ENCODE measurements at places on chromosomes 11 and 22.

DNA sequence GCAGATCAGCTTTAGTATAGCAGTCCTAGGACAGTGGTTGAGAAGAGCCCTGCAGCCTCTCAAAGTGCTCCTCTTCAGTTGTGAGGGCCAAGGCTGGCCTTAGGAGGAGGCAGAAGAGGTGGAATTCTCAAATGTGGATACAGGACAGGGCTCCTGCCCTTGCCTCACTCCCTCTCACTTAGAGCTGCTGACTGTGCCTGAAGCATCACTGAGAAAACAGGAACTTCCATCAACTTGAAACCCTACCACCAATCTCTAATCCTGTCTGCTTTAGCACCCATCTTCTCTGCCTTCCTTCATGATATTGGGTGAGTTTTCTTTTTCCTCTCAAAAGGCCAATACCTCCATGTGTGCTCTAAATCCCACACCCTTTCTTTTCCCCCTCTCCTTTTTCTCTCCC lies 14.4 kb upstream of the UCP3 start:
- DNase-seq, result no peak

DNA sequence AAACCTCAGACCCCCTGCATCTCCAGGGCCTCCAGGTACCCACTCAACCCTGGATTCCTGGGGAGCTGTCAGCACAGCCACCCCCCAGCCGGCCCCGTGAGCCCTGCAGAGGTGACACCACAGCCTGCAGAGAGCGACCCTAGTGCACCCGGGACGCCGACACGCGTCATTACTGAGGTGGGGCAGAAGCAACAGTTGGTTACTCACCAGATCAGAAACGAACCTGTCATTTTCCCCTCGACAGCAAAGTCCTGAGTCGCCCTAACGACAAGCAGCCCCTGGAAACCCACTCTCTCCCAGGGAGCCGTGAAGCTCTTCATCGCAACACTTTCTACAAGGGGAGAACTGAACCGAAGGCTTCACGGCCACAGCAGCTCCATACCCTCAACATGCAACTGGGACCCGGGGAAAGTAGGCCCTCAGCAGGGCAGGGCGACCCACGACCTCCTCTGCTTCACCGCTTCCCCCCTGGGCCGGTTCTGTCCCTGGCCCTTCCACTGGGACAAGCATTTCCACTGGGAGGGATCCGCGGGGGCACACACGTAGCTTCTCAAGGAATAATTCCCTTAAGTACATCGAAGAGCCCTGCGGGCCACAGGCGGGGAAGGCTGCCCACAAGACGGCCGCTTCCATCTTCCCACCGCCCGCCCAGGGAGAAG lies 1.6 kb downstream of the BRD1 start:
- DNase-seq, result peak; percentile 53

- no peak for DNase-seq
Measured at GRCh38 chr11:57459164-57460021, 935 bp upstream of the RTN4RL2 start.

- no peak for DNase-seq
Measured at GRCh38 chr22:44895296-44896055, 114.3 kb downstream of the PHF21B start.

DNA sequence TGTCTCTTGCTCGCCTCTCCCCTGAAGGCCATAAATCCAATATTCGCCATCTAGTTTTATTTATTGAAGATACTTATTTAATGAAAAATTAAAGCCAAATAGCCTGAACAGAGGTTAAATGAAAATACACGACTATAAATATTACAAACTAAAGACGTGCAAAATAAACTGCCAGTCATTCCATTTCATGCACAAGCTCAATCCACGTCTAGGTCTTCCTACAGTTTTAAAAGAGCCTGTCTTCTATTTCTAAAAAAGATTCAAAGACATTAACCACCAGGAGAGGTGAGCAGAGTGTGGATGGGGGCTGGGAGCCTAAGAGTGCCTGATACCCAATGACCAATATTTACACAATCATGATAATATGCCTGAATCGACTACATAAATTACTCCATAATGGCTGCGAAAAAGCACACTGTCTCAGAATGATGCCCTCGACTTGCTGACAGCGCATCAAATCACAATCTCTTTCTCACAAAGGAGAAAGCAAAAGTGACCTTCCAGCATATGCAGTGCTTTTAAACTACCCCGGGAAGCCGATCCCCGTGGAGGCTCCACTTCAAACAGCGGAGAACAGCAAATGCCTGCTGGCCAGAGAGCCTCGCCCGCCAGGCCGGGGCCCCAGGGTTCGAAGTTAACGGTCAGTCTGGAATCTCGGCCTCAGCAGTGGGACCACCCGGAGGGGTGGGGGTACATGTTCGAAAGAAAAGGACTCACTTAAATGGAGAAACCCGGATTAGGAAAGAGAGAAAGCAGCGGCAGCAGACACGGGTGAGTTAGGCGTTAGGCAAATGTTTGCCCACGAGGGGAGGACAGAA lies 1.7 kb downstream of the FCHSD2 start:
- no peak for DNase-seq

DNA sequence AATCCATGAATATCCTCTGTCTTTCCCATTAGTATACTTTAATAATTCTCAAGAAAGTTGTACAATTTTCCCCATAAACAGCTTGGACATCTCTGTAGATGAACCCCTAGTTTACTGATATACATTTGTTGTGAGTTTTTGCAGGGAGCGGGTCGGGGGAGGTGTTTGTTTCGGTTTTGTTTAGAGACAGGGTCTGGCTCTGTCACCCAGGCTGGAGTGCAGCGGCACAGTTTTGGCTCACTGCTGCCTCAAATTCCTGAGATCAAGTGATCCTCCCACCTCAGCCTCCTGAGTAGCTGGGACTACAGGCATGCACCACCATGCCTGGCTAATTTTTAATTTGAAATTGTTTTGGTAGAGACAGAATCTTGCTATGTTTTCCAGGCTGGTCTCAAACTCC lies 57.6 kb downstream of the IGLL5 start:
- DNase-seq, result no peak

DNA sequence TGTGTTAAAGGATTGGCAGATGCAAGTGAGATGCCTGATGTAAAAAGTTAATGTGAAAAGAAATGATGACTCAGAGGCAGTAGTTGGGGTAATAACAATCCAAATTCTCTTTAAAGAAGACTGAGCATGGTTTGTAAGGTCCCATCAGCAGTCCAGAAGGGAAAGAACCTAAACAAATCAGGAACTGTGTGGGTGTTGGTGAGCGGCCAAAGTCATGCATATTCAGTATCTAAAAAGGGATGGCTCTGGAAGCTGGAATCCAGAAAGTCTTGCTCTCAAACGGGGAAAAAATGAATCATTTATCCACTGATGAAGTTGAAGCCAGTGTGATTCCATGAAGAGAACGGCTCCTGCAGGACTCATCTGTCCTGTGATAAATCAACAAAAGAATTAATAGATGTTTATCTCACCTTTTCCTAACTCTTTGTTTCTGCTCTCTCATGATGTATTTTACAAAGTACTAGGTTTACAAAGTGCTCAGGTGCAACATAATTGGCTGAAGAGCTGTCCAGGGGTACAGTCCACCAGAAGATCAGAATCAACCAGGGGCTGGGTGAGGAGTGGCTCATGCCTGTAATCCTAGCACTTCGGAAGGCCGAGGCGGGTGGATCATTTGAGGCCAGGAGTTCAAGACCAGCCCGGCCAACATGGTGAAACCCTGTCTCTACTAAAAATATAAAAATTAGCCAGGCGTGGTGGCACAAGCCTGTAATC lies 20.5 kb upstream of the SORL1-AS1 start:
- DNase-seq, result no peak

DNA sequence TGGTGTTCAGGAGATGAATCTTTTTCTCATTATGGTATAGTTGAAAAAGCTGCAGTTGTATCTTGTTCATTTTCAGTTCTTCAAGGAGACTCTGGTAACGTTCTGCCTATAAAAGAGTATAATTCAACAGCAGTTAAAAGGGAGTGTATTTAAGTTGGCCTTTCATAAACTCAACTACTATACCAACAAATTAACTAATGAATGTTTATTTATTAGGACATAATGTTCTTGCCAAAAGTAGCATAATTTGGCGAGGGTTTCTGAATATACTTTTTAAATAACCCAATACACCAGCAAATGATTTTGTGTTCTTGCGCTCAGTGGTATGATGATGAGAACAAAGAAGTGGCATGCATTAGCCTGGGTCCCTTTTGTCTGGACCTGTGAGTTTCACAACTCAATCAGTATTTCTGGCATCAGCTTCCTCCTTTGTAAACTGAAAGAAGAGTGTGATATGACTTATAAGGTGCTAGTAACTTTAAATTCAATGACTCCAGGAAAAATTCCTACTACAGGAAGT lies 10.9 kb downstream of the SMC1B start:
- DNase-seq, result no peak

DNA sequence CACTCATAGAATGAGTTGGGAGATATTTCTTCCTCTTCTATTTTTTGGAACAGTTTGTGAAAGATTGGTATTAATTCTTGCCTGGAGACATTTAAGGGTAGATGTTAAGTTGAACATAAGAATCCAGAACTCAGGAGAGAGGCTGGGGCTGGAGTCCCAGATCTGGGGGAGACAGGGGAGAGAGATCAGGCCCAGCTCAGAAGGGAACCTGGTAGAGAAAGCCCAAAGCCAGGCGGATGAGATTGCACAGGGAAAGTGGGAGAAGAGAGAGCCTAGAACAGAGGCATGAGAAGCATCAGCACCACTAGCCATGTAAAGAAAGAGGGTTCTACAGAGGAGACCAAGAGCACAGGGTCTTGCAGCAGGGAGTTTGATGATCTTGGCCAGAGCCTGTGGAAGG lies 13.0 kb upstream of the GNAZ start:
- no peak for DNase-seq

GRCh38 chr22:28146401-28147314 lies 227.6 kb upstream of the PITPNB start:
- no peak for DNase-seq

DNA sequence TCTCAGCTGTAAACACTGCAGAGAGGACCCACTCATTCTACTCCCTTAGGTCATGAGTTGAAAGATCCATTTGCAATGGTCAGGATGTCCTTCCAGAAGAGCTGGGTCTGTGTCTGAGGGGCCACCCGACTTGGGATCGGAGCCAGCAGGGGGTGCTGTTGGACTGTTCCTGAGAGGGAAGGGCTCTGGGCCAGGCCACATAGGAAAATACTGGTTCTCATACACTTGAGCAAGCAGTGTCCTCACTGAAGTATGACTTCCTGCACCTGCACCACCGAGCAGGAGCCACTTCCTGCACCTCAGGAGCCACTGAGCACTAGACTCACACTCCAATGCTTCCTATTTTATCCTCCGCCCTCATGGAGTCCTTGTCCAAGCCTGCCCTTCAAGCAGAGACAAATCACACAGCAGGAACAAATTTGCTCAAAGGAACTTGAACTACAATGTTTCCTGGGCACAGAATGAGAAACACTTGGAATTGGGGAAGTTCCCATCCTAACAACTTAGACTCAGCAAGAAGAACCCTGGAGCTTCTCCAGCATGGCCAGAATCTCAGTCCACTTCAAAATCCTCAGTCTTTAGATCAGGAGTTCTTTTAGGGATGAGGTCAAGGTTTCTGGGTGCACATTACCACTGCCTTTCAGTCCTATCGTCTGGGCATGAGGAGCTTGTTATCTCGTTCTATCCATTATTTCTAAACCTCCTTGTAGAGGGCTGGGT lies 36.6 kb upstream of the VPREB1 start:
- DNase-seq, result peak; percentile 71

GRCh38 chr11:1401656-1402221 lies 12.0 kb downstream of the BRSK2 start:
- peak; percentile 35 for DNase-seq

DNA sequence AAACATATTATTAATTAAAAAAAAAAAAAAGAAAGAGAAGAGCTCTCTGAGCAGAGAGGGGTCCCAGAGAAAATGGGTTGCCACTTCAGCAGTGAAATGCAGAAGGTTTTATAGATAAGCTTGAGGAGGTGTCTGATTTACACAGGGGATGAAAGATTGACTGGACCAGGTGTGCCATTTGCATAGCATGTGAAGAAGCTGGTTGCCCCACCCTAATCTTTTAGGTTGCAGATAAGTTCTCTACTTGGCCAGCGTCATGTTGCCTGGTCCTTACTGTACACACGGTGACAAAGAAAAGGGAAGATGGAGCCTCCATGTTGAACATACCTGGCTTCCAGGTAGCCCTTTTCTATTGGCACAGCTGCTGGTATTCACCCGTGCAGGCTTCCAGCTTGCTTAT lies 41.4 kb downstream of the MS4A2 start:
- DNase-seq, result no peak

DNA sequence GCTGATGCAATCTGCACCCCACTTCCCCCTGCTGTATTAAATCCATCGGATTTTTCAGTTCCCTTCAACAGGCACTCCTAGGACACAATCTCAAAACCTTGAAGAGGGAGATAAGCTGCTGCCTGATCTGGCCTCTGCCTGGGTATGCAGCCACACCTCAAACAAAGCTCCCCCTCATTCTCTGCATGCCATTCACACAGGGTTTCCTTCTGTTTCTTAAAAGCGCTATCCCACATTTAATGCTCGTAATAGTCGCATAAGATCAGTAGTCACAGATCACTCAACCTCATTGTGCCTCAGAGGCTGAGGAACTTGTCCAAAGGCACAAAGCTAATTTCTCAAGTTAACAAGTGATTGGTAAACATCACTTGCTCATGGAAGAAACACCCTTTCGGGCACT lies 34.0 kb downstream of the UQCR10 start:
- DNase-seq, result no peak

DNA sequence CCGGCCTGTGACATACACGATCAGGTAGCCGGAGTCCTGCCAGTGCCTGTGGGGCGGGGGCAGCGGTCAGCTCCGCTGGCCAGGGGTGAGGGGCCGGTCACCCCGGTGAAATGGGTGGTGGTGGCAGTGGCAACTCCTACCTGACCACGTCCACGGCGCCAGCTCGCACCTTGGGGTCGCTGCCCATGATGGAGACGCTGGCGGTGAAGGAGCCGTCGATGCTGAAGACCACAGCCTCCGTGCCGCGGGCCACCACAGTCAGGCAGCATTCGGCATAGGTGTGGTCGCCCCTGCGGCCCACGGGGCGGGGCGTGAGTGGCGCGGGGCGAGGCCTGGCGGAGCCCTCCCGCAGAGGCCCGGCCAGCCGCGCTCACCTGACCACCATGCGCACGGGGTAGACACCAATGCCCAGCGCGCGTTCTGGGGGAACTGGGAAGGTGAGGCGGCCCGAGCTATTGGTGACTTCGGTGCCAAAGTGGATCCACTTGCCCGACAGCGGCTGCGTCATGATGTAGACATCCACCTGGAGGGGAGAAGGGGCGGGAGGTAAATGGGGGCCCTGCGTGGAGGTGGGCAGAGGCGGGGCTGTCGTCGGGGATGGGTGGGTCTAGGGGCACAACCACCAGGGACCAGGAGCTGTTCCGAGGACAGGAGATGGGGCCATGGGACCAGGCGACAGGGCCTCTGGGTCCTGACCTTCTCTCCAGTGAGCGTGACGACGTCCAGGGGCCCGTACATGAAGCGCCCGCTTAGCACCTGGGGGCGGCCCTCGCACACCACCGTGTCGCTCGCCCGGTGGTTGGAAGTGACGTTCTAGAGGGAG lies 10.9 kb downstream of the AIP start:
- DNase-seq, result no peak
